ENCODE measurements at places on chromosomes 11 and 22.

DNA sequence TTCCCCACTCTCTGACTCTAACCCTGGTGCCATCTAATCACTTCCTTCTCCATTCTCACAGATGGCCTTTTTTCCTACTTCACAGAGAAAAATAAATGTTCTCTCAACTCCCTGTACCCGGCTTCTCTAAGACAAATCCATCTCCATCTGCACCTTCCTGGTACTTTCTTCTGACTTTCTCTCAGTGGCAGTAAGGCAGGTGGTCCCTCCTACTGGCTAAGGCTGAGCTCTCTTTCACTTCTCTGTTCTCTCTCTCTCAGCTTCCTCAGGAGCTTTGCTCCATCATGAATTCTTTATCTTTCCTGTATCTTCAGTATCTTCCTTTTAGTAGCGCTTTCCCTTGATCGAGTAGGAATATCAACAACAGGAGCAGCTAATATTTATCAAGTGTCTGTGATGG lies 421.6 kb downstream of the TMEM135 start:
- DNase-seq = no peak
- H3K4me3 ChIP-seq = no peak overlapping the region
- H3K36me3 ChIP-seq = no peaks in the 10 kb centered on the region
- no peak overlapping the region for H3K27ac ChIP-seq
- peaks cover 2% of the 10 kb centered on the region for H3K4me1 ChIP-seq

DNA sequence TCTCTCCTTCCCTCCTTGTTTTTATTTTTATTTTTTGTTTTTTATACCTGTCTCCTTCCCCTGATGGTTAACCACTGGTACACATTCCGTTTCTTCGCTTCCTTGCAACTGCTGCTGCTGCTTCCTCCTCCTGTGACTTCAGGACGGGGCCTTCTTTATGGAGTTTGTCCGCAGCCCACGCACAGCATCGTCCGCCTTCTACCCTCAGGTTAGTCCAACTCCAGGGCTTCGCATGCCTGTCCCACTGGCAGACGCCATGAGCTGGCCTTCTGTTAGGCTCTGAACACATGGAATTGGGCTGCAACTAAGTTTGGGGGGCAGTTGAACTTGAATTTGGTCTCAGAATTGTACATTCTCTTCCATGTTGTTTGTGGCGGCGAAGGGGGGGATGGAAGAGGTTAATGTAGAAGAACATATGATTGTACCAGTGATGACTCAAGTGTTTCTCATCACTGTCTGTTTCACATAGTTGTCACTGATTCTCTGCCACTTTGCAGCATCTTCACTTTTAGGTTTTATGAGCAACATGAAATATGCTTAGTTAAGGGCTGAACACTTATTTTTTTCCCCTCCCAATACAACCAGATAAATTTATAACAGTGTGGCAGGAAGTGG lies 83.0 kb upstream of the YWHAH start:
- peaks cover 31% of the 10 kb centered on the region for H3K36me3 ChIP-seq
- DNase-seq = peak; percentile 22
- H3K4me1 ChIP-seq = peaks cover 7% of the 10 kb centered on the region

- H3K27ac ChIP-seq = no peak overlapping the region
- H3K4me1 ChIP-seq = no peaks in the 10 kb centered on the region
- no peak overlapping the region for H3K4me3 ChIP-seq
Observed at GRCh38 chr22:49577168-49578060, 250.3 kb downstream of the BRD1 start.

GRCh38 chr11:96708219-96708878 lies 318.5 kb downstream of the JRKL start:
- H3K36me3 ChIP-seq = no peaks in the 10 kb centered on the region
- no peaks in the 10 kb centered on the region for H3K4me1 ChIP-seq
- no peak overlapping the region for H3K27ac ChIP-seq

- H3K36me3 ChIP-seq = no peaks in the 10 kb centered on the region
- no peaks in the 10 kb centered on the region for H3K4me1 ChIP-seq
- no peak overlapping the region for H3K27ac ChIP-seq
Observed at GRCh38 chr22:22955866-22956535, 68.4 kb downstream of the IGLL5 start.

GRCh38 chr11:130581646-130582045 lies 133.2 kb downstream of the ADAMTS15 start:
- peaks cover 7% of the 10 kb centered on the region for H3K4me1 ChIP-seq
- peak overlapping the region; percentile 24 for H3K27ac ChIP-seq
- peak; percentile 23 for DNase-seq
- H3K4me3 ChIP-seq = no peak overlapping the region

- no peak for DNase-seq
- no peaks in the 10 kb centered on the region for H3K27me3 ChIP-seq
- peak overlapping the region; percentile 56 for H3K4me3 ChIP-seq
- peaks cover 94% of the 10 kb centered on the region for H3K36me3 ChIP-seq
Observed at GRCh38 chr11:73359930-73360742, 16.1 kb upstream of the RELT start.

DNA sequence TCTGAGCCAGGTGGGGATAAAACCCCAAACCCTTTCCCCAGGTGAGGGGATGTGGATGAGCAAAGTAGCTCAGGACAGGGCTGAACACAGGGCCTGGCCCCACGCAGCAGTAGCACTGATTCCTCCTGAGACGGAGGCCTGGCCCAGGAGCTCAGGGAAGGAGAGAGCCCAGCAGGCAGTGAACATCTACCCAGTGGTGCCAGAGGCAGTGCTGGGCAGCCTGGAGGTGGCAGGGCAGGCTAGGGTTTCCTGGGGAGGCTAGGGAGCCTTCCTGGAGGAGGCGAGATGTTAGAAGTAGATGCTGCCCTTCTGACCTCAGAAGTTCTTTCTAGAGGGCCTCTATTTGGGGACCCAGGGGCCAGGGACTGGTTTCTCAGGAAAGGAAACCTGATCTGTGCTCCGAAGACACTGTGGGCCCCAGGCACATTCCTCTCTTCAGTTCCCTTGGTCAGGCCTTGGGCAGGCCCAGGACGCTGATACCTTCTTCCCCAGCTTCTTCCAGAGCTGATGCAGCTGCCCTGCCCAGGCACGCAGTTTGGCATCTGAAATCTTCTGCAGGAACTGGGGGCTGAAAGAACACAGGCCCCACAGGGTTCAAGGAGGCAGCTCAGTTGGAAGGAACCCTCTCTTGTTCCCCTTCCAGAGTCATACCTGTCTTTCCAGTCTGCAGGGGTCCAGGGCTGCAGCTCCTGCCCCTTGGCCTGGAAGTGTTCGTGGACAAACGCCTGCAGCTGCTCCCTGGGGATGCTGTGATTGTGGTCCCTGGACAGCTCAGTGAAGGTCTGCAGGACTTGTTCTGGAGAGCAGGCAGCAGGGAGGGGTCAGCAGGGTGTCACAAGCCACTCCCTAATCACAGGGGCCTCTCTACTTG lies 16.8 kb downstream of the TREH start:
- H3K27ac ChIP-seq = no peak overlapping the region
- peaks cover 35% of the 10 kb centered on the region for H3K4me1 ChIP-seq
- no peak for DNase-seq
- no peak overlapping the region for H3K4me3 ChIP-seq
- H3K36me3 ChIP-seq = peaks cover 34% of the 10 kb centered on the region

DNA sequence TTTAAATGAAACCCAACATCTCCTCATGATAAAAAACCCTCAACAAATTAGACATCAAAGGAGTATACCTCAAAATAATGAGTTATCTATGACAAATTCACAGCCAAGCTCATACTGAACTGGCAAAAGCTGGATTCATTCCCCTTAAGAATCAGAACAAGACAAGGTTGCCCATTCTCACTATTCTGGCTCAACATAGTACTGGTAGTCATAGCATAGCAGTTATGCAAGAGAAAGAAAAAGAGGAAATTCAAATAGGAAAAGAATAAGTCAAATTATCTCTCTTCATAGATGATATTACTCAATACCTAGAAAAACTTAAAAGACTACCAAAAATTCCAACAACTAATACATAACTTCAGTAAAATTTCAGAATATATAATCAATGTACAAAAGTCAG lies 29.4 kb upstream of the XKR3 start:
- H3K4me1 ChIP-seq = no peaks in the 10 kb centered on the region
- DNase-seq = no peak
- H3K27me3 ChIP-seq = peaks cover 6% of the 10 kb centered on the region
- H3K27ac ChIP-seq = no peak overlapping the region

DNA sequence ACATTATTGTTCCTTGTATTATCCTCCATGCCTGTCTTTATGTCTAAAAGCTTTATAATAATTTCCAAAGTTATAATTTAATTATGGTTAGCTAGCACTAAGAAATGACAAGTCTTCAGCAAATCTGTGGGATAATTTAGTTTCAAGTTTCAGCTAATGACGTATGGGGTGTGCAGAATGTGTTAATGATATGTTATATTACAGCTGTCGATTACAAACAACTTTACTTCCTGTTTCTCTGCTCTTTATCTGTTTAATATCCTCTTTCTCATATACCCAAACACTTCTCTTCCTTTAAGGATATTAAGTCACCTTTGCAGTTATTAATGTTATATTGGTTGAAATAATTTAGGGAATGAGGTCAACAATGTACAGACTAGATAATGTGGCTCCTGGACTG lies 161.8 kb downstream of the CASP12 start:
- no peak for DNase-seq
- H3K27ac ChIP-seq = no peak overlapping the region
- no peaks in the 10 kb centered on the region for H3K4me1 ChIP-seq
- no peak overlapping the region for H3K4me3 ChIP-seq
- no peaks in the 10 kb centered on the region for H3K36me3 ChIP-seq

DNA sequence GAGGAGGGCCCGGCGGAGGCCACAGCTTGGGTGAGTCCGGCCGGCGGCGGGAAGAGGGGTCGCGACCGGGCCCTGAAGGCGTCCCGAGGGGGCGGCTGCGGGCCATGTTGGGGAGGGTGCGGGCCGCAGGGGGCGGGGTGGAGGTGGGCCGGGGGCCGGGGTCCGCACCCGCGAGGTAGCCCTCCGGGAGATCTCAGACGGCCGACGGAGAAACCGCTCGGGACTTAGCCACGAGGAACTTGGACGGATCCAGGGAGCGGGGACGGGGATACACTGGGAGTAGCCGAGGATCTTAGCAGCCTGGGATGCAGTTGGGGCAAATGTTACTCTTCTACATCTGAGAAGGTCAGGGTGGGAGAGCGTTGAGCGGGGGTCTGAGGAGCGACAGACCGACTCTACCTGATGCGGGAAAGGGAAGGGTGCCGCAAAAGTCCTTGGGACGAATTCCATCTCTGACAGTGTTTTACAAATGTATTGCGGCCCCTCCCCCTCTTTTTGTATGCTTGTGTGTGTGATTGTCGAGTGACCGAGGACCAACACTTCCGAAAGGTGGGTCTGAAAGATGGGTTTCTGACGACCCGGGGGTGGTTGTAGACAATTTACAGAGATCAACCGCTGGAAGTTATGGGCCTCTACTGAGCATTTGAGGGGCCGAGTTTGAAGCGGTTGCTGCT lies 658 bp downstream of the STIP1 start:
- H3K27me3 ChIP-seq = no peaks in the 10 kb centered on the region
- H3K4me3 ChIP-seq = no peak overlapping the region
- peaks cover 18% of the 10 kb centered on the region for H3K4me1 ChIP-seq
- peak overlapping the region; percentile 4 for H3K27ac ChIP-seq
- DNase-seq = peak; percentile 41

Measured in mesenchymal stem cell (in vitro differentiated cells and primary cell).